ENCODE measurements at places on chromosomes 5 and 9.

DNA sequence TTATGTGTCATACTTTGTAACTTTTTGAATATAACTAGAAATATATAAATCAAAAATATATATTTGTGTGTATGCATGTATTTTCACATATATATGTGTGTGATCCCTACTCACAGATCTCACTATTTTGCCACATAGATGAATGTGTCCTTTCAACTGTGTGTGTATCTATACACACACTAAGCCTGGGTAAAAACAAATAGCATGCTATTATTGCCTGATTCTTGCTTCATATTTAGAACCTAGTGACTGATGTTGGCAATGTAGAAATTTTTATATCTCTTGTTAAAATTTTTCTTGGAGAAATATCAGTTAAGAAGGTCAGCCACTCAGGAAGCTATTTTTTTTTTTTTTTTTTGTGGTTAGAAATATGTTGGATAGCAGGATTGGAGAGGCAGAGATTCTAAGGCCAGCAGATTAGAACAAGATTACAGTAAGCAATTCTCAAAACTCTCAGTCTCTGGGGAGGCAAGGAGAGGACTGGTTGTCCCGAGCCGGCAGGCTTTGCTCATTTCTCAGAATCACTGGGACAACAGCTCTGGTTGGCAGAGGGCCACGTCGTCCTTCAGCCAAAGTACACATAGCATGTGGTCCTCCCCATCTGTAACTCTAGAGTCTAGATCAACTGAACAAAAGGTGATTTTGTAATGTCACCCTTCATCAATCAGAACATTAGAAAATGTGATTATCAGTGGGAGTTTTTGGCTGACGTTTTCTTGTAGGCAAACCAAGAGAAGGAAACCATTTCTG is 19.7 kb downstream of the C6 start:
- DNase-seq = no peak
- no peaks in the 10 kb centered on the region for H3K4me1 ChIP-seq
- no peaks in the 10 kb centered on the region for H3K27me3 ChIP-seq
- H3K27ac ChIP-seq = no peak overlapping the region
- no peaks in the 10 kb centered on the region for H3K36me3 ChIP-seq

GRCh38 chr5:180050121-180050940 is 21.2 kb downstream of the RNF130 start:
- no peak overlapping the region for H3K4me3 ChIP-seq
- DNase-seq = no peak
- H3K27me3 ChIP-seq = no peaks in the 10 kb centered on the region
- H3K36me3 ChIP-seq = no peaks in the 10 kb centered on the region
- no peaks in the 10 kb centered on the region for H3K4me1 ChIP-seq

DNA sequence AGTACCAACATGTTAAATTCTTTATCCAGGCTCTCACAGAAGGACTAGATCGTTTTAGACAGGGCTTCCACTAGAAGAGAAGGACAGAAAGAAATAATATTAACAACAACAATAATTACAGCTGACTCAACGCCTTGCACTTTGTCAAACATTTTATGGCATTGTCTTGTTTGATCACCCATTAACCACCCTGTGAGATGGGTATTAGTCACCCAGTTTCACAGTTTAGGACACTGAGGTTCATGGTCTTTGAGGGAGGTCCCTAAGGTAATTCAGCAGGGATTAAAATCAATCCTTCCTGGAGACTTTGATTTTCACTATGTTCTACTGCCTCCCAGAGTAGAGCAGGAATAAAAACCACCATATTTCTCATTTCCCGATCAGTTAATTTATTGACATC is 51.4 kb upstream of the BNC2 start:
- H3K4me1 ChIP-seq = no peaks in the 10 kb centered on the region
- no peaks in the 10 kb centered on the region for H3K36me3 ChIP-seq
- H3K27me3 ChIP-seq = no peaks in the 10 kb centered on the region
- no peak overlapping the region for H3K27ac ChIP-seq

- DNase-seq = no peak
- peaks cover 4% of the 10 kb centered on the region for H3K36me3 ChIP-seq
- no peak overlapping the region for H3K27ac ChIP-seq
- no peaks in the 10 kb centered on the region for H3K27me3 ChIP-seq
- H3K4me1 ChIP-seq = no peaks in the 10 kb centered on the region
- H3K4me3 ChIP-seq = no peak overlapping the region
Measured at GRCh38 chr9:76191493-76191892, 202.7 kb downstream of the RFK start.

GRCh38 chr5:71587766-71588532 is 809 bp downstream of the MCCC2 start:
- H3K27ac ChIP-seq = peak overlapping the region; percentile 94
- no peak for DNase-seq
- H3K27me3 ChIP-seq = no peaks in the 10 kb centered on the region

All from effector memory CD4-positive, alpha-beta T cell (primary cell).